ENCODE measurements at places on chromosomes 3 and 15. TPM values are rescaled to one million over a fixed set of nuclear protein-coding genes. Genes with fewer than 3 reads are reported as not detected.

The FBXO40 gene
- not detected for total RNA-seq

The CYP8B1 gene
- total RNA-seq = not detected

The ANP32A gene
- total RNA-seq = 227 TPM

The CDCP1 gene
- 16.4 TPM for total RNA-seq

The CCR1 gene
- total RNA-seq = 41.4 TPM

GRCh38 chr3:74281705-74282104 lies 332.8 kb downstream of the CNTN3 start:
- H3K36me3 ChIP-seq = no peaks in the 10 kb centered on the region
- no peak for DNase-seq
- no peak overlapping the region for H3K27ac ChIP-seq
- H3K4me1 ChIP-seq = no peaks in the 10 kb centered on the region
- no peak overlapping the region for H3K4me3 ChIP-seq

The DNAH12 gene
- 0.05 TPM for total RNA-seq

GRCh38 chr3:184488577-184488976 lies 73.0 kb upstream of the EPHB3 start:
- no peak for DNase-seq

The P2RY14 gene
- total RNA-seq = 0.60 TPM
